ENCODE measurements at places on chromosomes 4 and X.

GRCh38 chr4:155017426-155017825 lies 191.0 kb upstream of the NPY2R start:
- peak; percentile 11 for DNase-seq

DNA sequence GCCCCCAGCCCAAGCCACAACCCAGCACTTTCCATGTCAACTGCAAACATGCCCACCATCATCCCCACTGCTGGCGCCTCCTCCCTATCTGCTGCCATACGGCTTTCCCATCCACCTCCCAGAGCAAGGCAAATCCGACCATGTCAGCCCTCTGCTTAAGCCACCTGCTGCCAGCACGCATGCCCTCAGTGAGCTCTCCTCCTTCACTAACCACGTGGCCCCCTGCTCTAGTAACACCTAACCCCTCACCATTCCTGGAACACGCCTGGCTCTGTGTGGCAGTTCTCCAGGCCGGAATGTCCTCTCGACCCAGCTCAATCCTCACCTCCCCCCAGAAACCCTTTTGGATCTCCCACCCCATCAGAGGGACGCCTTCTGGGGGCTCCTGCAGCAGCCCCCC lies 17.4 kb downstream of the BCAP31 start:
- DNase-seq: no peak

DNA sequence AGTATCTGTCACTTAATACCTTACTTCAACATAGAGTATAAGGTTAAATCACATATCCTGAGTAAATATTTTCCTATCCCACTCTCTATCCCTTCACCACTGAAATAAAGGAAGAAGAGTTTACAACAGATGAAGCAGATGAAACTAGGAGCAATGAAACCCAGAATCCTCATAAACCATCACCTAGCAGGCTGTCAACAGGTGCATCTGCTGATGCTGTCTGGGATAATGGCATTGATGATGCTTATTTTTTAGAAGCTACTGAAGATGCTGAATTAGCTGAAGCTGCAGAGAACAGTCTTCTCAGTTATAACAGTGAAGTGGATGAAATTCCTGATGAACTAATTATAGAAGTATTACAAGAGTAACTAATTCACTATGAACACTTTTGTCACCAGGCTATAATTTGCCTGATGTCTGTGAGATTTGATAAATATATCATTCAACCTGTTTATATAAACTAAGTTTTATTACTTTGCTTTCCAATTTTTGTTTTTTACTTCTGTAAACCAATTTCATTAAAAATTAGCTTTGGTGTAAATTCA lies 39.4 kb downstream of the CENPU start:
- DNase-seq: no peak

GRCh38 chr4:55546756-55547465 lies at the start of gene CLOCK:
TSS of gene CLOCK (minus strand) at chr4:55546909. CDS start at chr4:55482785, 64,124 bp downstream.
- DNase-seq: peak; percentile 90

DNA sequence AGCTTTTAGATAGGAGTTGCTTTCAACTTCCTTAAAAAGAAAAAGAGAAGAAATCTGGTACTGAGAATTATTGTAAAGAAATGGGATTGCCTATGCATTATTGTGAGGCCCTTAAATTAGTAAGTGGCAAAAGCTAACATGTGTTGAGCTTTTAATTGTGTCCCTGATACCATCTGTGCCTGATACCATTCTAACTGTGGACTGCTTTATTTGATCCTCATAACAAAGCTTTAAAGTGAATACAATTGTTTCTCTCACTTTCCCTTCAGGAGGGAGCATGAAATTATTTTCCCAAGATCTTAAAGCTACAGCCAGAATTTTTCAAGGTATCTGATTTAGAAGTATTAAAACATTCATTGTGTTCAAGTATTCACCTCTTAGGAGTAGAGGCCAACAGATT lies 9.9 kb downstream of the KCTD8 start:
- DNase-seq: no peak

- DNase-seq: peak; percentile 75
Observed at GRCh38 chr4:74503580-74503979, 58.6 kb downstream of the AREG start.
